ENCODE measurements at places on chromosomes 11 and 22.

- DNase-seq = no peak
Observed at GRCh38 chr11:11876458-11876857, 34.7 kb downstream of the USP47 start.

GRCh38 chr11:94774345-94774744 is 6.2 kb downstream of the AMOTL1 start:
- DNase-seq = no peak

GRCh38 chr22:44596396-44597125 is 98.5 kb upstream of the RTL6 start:
- no peak for DNase-seq

DNA sequence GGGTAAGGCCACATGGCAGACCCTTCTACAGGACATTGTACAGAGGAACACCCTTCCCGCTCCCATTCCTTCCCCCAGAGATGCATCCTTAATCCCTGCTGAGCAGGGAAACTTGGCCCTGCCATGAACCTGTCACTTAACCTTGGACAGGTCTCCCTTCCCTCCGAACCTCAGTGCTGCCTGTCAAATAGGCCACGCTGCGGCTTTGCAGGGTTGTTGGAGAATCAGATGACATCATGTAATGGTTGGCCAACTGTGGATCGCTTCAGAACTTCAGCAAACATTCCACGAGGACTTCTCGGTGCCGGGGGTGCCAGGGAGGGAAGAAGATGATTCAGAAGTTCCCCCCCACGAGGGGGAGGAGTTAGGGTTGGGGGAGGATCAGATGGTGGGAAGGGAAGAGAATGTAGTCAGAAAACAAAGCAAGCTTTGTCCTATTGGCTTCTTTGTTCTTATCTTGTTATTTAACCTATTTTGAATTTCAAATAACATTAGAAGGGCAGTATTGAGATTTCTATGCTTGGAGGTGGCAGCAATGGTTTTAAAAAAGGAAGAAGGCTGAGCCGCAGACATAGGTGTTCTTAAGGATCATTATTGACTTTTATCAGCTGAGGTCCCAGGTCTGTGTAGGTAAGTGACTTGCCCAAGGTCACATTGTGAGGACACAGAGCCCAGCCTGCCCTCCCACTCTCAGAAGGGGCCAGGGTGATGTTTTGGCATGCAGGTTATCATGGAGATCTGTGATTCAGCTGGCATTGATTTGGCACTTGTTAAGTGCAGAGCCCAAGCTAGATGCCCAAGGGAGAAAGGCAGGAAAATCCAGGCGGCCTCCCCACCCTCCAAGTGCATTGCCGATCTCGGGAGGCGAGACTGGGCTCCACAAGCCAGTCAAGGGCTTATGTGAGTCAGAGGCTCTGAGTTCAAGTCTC is 3.1 kb downstream of the CDC42EP1 start:
- DNase-seq = no peak

GRCh38 chr11:95917193-95918036 is 6.5 kb downstream of the MTMR2 start:
- no peak for DNase-seq

- no peak for DNase-seq
Observed at GRCh38 chr11:2327032-2327431, 25.2 kb downstream of the TSPAN32 start.

Data from germinal center (tissue), 1 donor.